Amniotic stem cell (primary cell): ENCODE measurements at places on chromosomes 6 and 20.

GRCh38 chr6:43768983-43769525 lies 957 bp upstream of the VEGFA start:
- no peak for DNase-seq

DNA sequence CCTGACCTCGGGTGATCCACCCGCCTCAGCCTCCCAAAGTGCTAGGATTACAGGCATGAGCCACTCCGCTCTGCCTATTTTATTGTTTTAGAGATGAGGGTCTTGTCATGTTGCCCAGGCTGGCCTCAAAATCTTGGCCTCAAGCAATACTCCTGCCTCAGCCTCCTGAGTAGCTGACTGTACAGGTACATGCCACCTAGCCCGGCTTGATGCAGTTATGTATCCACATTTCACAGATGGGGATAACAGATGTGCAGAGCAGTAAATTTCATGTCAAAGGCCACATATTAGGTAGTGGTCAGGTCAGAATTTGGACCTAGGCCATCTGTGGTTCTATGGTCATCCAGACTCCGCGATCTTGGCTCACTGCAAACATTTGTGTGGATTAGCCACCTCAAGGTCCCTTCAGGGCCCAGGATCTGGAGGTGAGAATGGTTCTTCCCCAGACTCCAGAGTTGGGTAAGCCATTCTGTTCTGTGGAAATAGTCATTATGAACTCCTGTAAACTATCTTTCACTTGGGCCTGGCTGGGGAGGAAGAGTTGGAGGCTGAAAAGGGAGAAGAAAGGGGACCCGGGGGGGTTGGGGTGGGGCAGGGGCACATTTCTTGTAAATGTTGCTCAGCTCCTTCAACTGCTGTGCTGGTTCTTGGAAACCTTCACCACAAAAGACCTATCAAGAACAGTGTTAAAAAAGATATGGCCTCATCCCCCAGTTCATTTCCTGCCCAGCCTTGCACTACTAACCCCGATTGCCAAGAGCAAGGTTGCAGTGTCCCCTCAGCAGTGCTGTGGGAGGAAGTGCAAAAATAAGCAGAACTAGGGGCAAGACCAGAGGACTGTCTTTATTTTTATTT lies 13.0 kb downstream of the PIM1 start:
- no peak for DNase-seq

DNA sequence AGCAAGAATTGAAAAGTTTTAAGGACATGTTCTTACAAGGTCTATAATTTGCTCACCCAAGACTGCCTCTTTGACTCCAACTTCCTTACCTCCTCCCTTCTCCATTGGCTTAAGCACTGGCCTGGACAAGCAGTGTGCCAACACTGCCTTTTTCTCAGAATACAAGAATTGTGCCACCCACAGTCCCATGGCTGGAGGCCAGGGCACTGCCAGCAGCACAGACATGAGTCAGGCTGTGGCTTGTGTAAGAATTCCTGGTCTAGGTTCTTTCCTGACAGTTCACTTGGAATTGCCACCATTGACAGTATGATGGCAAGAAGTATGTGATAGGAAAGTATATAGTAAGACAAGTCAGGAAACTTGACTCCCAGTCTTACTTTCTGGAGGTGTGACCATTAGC lies 202.7 kb upstream of the MARCKS start:
- DNase-seq: no peak

- DNase-seq: no peak
Measured at GRCh38 chr6:84902354-84902928, 138.0 kb upstream of the TBX18 start.

GRCh38 chr6:6659600-6660327 lies 71.2 kb downstream of the LY86 start:
- DNase-seq: no peak

GRCh38 chr6:106844930-106845329 lies 129.6 kb downstream of the CD24 start:
- DNase-seq: no peak

GRCh38 chr6:54877713-54878317 lies 31.2 kb downstream of the FAM83B start:
- DNase-seq: no peak
